ENCODE measurements at places on chromosomes 2 and 18.
A peak's percentile ranks its signal among the peaks of the same experiment; 100 is the strongest.

- DNase-seq, result no peak
Measured at GRCh38 chr2:107747964-107748583, 78.6 kb upstream of the RGPD4 start.

GRCh38 chr18:52339891-52340371 is at the start of gene DCC:
TSS of gene DCC (plus strand) at chr18:52340197. CDS start at chr18:52340788, 591 bp downstream.
- DNase-seq, result no peak

GRCh38 chr2:36507408-36507812 is 90.6 kb downstream of the FEZ2 start:
- DNase-seq, result peak; percentile 9

- DNase-seq, result no peak
Measured at GRCh38 chr2:19360966-19361321, 2.5 kb upstream of the OSR1 start.

DNA sequence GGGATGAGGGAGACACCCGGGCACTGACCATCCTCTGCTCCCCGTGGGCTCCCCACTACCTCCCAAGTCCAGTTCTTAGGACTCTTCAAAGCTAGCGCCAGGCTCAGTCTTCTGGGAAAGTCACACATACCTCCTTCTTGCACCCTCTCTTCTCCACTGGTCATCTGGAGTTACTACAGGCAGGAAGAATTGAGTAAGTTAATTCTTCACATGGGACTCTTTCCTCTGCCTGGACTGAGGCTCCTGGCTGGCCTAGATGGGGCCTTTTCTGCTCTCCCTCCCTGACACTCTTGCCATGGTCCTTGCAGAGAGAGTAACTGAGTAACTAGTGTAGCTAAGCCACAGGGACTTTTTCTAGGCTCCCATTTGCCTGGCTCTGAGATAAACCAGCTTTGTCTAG is 96.5 kb upstream of the CELF4 start:
- DNase-seq, result no peak

DNA sequence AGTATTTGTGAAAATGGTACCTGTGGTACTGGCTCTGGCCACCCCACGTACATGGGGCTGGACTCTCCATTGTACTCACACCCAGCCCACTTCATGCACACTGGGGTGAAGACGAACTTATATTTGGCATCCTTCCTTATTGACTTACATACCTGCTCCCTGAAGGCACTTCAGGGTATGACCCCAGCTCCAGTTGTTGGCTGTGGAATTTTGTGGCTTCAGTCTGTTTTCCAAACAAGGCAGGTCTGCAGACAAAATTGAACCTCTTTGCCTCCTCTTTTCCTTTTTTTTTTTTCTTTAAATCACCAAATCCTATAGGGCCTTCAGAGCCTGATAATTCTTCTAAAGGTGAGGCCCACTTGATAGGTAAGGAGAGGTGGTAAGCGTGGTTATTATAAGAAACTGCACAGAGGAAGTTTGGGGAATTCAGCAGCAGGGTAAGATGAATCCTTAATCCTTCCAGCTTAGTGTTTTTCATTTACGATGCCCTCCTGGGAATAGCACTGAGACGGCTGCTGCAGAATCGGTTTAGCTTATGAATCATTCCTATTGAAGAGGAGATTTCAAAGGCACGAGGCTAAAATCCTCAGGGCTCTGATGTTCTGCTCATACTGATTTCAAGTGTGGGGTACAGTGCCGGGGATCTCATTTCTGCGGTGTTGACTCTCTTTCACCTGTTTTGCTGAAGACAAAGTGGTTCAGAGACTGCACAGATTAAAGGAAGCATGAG is 55.2 kb downstream of the KIF5C start:
- no peak for DNase-seq

- DNase-seq, result no peak
Measured at GRCh38 chr2:441258-442022, 153.5 kb upstream of the ALKAL2 start.

GRCh38 chr18:39480494-39481195 is 1915.0 kb upstream of the CELF4 start:
- no peak for DNase-seq

- no peak for DNase-seq
Measured at GRCh38 chr2:96693286-96694200, 46.3 kb downstream of the LMAN2L start.
